Mesenteric fat pad (tissue), 1 donor: ENCODE measurements at places on chromosomes 16 and 17. TPM values are rescaled to one million over a fixed set of nuclear protein-coding genes. Genes with fewer than 3 reads are reported as not detected.

Gene CMTM2
- 1.00 TPM for total RNA-seq

Gene BAIAP3
- 1.3 TPM for total RNA-seq

Gene IGF2BP1
- total RNA-seq, result not detected

Gene PIMREG
- not detected for total RNA-seq

Gene GAS2L2
- total RNA-seq, result 1.2 TPM

Gene ABCC12
- total RNA-seq, result not detected

Gene DNAI2
- total RNA-seq, result not detected

Gene MT4
- total RNA-seq, result not detected
